ENCODE measurements at places on chromosomes 1 and 21.

- no peak for DNase-seq
Observed at GRCh38 chr1:154729577-154729976, 121.6 kb upstream of the ADAR start.

GRCh38 chr1:236281198-236281653 is 532 bp downstream of the ERO1B start:
- DNase-seq: no peak

GRCh38 chr1:178683291-178683690 is 41.8 kb upstream of the RALGPS2 start:
- no peak for DNase-seq

DNA sequence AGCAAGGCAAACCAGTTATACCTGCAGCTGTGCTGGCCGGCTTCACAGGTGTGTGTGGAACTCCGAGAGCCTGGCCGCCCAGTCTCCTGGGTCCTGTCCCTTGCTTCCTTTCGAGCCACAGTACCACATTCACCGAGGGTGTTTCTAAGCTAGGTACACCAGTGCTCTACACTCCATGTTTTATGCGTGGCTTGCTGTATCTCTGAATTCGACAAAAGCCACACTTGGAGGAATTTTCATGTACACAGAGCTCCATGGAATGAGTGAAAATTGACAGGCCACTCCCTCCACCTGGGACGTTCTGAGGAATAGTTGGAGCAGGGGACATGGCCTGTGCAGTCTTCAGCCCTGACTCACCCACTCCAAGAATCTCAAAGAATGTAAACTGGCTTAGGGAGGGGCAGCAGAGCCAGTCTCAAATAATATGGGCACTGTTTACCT is 14.0 kb downstream of the ETS2 start:
- DNase-seq: no peak

GRCh38 chr21:31446226-31446855 is 102.3 kb upstream of the TIAM1 start:
- peak; percentile 19 for DNase-seq

DNA sequence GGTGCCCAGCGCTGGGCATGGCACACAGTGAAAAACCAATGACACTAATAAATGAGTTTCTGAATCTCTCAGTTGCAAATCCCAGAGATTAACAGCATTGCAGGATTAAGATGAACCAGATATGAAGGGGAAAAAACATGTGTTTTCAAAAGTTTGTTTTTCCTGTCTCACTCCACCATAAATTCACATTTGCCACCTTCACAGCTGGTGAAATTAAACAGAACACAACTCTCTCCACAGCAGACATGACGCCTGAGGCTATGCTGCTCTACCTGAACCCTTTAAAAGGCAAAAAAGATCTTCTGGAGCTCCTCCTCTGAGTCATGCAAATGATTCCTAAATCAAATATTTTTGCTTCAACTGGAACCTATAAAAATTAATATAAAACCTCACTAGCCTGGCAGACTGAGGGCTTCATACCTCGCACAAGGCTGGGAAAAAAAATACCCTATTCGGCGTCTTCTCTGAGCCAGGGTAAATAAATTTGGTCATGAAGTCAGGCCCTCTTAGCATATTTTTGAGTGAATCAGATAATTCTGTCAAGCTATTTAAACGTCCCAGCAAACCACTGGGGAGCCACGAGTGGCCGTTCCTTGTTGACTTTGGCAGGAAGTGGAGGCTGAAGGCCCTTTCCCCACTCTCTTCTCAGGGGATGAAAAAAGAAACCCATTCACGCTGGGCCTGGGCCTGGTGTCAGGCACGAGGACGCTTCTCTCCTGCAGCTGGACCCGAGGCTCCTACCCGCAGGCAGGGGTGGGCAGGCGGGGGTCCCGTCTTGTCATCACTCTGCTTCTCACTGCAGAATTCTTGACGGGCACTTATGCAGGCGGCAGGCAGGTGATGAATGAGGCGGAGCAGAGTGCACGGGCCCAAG is 53.0 kb downstream of the DMRTB1 start:
- DNase-seq: no peak

GRCh38 chr1:110384581-110385321 is 6.1 kb downstream of the SLC16A4 start:
- no peak for DNase-seq

GRCh38 chr1:175167861-175168260 is 24.7 kb downstream of the KIAA0040 start:
- no peak for DNase-seq

- DNase-seq: no peak
Observed at GRCh38 chr1:27504588-27505419, 14.8 kb upstream of the WASF2 start.

DNA sequence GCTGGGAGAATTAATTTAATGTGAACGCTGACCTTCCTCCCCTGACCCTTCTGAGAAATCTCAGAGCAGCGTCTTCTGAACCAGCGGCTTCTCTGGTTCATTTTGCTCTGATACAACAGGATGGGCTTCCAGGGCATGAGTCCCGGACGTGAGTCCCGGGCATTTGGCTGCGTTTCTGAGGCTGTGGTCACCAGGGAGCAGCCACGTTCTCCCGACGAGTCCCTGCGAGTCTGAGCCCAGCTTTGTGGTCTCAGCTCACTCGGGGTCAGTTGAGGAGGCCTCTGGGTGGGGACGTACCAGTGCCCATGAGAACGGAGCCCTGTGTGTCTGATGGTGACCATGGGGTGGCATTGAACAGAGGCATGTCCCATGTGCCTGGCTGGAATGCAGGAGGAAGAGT is 17.7 kb upstream of the OBSCN start:
- no peak for DNase-seq

GRCh38 chr1:56803561-56804156 is 15.5 kb downstream of the FYB2 start:
- no peak for DNase-seq

DNA sequence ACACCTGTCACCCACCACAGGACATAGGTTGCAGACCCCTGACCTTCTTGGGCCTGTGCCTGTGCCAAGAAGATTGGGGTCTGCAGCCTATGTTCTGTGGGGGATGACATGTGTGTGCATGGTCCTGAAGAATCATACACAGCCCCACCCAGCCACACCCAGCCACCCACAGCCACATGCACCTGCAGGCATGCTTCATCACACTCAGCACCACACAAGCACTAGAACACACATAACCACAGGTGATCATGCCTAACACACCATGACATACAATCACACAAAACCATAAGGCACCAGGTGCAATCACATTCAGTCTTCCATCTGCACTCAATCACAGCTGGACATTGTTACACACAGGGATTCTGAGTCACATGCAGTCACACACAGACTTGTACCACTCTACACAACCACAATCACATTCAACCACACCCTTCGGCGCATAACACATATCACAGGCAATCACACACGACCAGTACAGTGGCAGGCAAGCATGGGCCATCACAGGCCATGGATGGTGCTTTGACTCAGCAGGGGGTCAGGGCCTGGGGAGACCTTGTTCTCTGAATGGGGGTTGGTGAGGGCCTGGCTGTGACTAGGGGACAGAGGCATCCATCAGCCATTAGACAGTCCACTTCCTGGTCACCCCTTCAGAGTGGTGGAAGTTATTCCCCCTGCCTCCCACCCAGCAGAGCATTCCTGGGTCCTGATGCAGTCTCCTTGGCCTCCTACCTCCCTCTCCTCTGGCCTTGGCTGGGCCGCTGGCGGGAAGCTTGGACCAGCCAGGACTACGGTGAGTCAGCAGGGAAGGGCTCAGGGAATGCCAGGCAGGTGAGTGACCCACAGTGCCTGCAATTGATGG is 44.3 kb upstream of the EPS8L3 start:
- no peak for DNase-seq

- no peak for DNase-seq
Observed at GRCh38 chr1:8765198-8765597, 52.2 kb downstream of the RERE start.

DNA sequence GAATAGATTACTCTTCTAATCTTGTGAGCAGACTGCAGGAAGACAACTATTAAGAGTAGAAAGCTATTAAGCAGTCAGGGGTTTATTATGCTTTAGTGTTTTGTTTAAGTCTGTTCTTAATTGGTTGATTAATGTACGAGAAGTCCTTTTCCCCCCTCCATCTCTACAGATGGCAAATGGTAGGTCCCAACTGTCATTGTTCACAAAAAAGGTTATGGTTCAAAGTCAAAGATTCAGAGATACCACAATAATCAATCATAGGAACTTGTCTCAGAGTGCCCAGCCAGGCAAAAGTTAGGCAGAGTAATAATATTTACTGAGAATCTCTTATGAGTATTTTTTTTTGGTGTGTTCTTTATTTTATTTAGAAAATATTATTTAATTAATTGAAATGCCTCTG is 26.8 kb downstream of the NFIA start:
- no peak for DNase-seq

GRCh38 chr1:91979383-91979782 is 30.2 kb downstream of the BRDT start:
- no peak for DNase-seq

GRCh38 chr1:244113532-244114320 is 62.6 kb downstream of the ZBTB18 start:
- no peak for DNase-seq

GRCh38 chr1:27945020-27945419 is 10.2 kb downstream of the SMPDL3B start:
- no peak for DNase-seq

- DNase-seq: no peak
Observed at GRCh38 chr1:197695961-197696360, 79.3 kb downstream of the DENND1B start.

- DNase-seq: no peak
Observed at GRCh38 chr21:37452227-37452626, 85.7 kb downstream of the DYRK1A start.

DNA sequence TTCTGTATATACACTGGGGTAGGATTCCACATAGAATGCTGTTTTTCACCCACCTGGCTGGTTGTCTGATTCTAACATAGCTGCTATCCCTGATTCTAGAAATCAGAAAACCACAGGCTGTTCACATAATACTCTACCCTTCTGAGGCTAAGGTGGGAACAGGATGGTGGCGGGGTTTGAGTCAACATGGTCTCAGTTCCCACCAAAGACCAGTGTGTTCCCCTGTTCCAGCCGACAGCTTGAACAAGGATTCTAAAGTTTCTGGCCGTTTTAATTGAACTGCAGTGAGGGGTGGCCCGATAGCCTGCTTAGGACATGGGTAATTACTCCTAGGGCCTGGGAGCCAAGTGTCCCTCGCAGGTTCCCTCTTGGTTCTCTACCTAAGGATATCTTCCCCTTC is 38.4 kb downstream of the PEX14 start:
- no peak for DNase-seq

DNA sequence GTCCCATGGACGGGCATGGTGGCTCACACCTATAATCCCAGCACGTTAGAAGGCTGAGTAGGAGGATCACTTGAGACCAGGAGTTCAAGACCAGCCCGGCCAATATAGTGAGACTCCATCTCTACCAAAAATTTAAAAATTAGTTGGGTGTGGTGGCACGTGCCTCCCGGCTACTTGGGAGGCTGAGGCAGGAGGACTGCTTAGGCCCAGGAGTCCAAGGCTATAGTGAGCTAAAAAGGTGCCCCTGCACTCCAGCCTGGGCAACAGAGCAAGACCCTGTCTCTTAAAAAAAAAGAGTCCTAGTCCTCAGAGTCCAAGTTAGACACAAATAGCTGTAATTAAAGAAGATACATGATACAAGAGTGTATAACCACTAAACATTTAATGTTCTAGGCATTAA is 20.1 kb downstream of the TRIT1 start:
- DNase-seq: no peak

- no peak for DNase-seq
Observed at GRCh38 chr21:14275702-14276205, 59.8 kb downstream of the RBM11 start.

GRCh38 chr21:31728191-31728590 is 3.7 kb downstream of the SCAF4 start:
- no peak for DNase-seq

- no peak for DNase-seq
Observed at GRCh38 chr1:74468982-74469603, 43.3 kb downstream of the LRRC53 start.

GRCh38 chr1:184242507-184242943 is 144.3 kb upstream of the C1orf21 start:
- no peak for DNase-seq

GRCh38 chr1:187411118-187411517 is 582.4 kb downstream of the PLA2G4A start:
- DNase-seq: no peak

Measured in activated CD8-positive, alpha-beta memory T cell treated with anti-CD3 and anti-CD28 coated beads for 4 hours (primary cell).